Left kidney (tissue), 8 donors: ENCODE measurements at places on chromosomes 2 and 18. TPM values are rescaled to one million over a fixed set of nuclear protein-coding genes. Genes with fewer than 3 reads are reported as not detected.

NBAS gene
- 67.3 TPM for polyA plus RNA-seq

FAM161A gene
- 32.7 TPM for polyA plus RNA-seq

ABCG8 gene
- 0.88 TPM for polyA plus RNA-seq

ALPG gene
- polyA plus RNA-seq, result not detected

BOLL gene
- 0.22 TPM for polyA plus RNA-seq

GBX2 gene
- 0.52 TPM for polyA plus RNA-seq

SPAST gene
- 36.5 TPM for polyA plus RNA-seq

TRIM54 gene
- polyA plus RNA-seq, result 6.7 TPM

DCC gene
- polyA plus RNA-seq, result 8.7 TPM

ZC3H15 gene
- polyA plus RNA-seq, result 134 TPM

STON1 gene
- polyA plus RNA-seq, result 39.3 TPM

STRADB gene
- 103 TPM for polyA plus RNA-seq

OSBPL1A gene
- polyA plus RNA-seq, result 58.0 TPM

FLACC1 gene
- 3.1 TPM for polyA plus RNA-seq
